Tibial nerve (tissue), 4 donors: ENCODE measurements at places on chromosomes 5 and 9. TPM values are rescaled to one million over a fixed set of nuclear protein-coding genes. Genes with fewer than 3 reads are reported as not detected.

The CLTA gene
- total RNA-seq = 247 TPM

The MAST4 gene
- 23.8 TPM for total RNA-seq

GRCh38 chr5:51958473-51958872, 575.2 kb downstream of the ISL1 start:
- H3K36me3 ChIP-seq = no peaks in the 10 kb centered on the region
- no peaks in the 10 kb centered on the region for H3K27me3 ChIP-seq
- no peak for DNase-seq
- no peaks in the 10 kb centered on the region for H3K4me1 ChIP-seq
- no peak overlapping the region for H3K4me3 ChIP-seq

DNA sequence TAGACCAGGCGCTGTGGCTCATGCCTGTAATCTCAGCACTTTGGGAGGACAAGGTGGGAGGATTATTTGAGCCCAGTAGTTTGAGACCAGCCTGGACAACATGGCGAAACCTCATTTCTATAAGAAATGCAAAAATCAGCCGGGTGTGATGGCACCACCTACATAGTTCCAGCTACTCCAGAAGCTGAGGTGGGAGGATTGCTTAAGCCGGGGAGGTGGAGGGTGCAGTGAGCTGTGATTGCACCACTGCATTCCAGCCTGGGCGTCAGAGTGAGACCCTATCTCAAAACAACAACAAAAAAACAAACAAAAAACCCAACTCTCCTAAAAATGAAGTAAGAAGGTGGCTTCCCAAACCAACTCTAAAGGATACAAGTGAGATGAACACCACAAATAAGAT, 23.0 kb downstream of the IARS1 start:
- no peaks in the 10 kb centered on the region for H3K27me3 ChIP-seq
- H3K27ac ChIP-seq = no peak overlapping the region
- no peaks in the 10 kb centered on the region for H3K4me1 ChIP-seq
- DNase-seq = no peak
- no peak overlapping the region for H3K4me3 ChIP-seq

DNA sequence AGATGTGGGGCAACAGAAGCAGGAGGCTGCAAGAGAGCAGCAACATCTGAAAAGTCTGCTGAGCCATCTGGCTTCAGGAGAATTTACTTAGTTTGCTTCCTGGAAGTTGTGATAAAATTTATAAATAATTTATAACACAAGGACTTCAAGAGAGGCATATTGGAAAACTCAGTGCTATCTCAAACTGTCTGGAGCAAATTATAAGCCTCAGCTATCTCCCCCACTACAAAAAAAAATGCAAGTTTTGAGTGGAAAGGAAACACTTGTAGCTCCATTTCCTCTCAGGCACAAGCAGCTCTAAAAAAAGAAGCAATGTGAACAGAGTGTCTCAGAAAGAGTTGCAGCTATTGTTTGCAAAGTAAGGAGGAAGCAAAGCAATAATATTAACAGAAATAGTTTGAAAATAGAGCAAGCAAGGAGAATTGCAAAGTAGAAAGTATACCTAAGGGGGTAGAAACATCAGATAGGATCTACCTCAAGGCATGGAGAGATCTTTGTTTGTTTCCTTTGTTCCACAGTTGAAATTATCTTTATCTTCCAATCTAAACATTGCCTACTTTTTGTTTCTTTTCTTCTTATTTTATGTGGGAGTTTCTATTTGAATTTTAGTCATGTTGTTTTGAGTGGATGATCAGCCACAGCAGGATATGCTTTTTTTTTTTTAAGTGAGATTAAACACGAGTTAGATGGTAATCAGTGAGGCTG, 55.9 kb upstream of the IL6ST start:
- H3K36me3 ChIP-seq = no peaks in the 10 kb centered on the region
- peaks cover 18% of the 10 kb centered on the region for H3K4me1 ChIP-seq
- H3K27me3 ChIP-seq = no peaks in the 10 kb centered on the region
- DNase-seq = no peak
- H3K4me3 ChIP-seq = no peak overlapping the region
- no peak overlapping the region for H3K27ac ChIP-seq
